Activated CD4-positive, alpha-beta memory T cell treated with anti-CD3 and anti-CD28 coated beads, Interleukin-2, amount 10 ng/mL, durations not matched to agents 7 days and 5 days (primary cell): ENCODE measurements at places on chromosomes 4 and X. TPM values are rescaled to one million over a fixed set of nuclear protein-coding genes. Genes with fewer than 3 reads are reported as not detected.

DNA sequence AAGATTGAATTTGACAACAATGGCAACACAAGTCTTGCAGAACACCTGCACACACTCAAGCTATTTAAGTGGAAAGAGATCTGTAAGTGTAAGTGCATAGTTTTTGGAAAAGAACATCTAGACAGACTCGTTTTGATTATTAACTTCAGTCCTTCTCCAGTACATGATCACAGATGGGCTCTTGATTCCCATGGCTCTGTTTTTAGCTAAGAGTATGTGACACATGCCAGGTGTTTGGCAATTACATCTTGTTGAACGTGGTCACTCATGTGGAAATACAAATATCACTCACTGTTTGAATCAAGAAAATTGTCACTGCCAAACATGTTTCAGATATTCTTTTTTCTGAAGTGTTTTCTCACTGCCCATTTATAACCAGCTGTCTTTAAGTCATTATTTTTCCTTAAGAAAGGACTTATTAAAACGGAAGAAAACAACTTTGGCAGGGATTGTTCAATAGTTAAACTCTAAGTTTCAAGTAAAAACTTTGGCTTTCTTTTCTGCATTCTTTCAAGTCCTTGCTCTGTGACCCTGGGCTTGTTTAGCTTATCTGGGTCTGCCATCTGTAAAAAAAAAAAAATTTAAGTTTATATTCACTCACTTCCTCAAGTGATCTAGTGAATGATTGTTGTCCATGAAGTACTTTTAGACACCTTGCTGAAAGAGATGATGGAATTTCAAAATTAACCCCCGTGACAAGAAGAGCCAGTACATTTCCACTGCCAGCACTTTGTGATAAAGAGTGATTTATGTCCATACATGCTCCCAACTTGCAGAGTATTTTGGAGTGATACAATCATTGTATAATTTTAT is 125.4 kb downstream of the ATXN3L start:
- DNase-seq = no peak

- no peak for DNase-seq
Measured at GRCh38 chr4:77347351-77347966, 190.5 kb downstream of the CCNG2 start.

GRCh38 chr4:155342142-155342541 is 34.6 kb downstream of the MAP9 start:
- no peak for DNase-seq

DNA sequence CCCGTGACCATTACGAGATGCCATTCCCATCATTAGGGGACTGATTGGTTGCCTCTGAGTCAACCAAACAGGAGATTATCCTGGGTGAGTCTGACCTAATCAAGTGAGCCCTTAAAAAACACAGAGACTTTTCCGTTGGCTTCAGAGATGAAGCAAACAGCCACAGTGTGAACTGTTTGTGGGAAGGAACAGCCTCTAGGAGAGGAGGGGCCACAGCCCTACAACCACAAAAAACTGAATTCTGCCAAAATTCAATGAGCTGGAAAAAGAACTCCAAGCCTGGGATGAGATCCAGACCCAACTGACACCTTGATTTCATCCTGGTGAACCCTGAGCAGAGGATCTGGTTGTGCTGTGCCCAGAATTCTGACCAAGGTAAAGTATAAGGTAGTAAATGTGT is 31.3 kb upstream of the TBL1X start:
- DNase-seq = no peak

- DNase-seq = no peak
Measured at GRCh38 chrX:14051416-14051815, 21.7 kb upstream of the GEMIN8 start.

DNA sequence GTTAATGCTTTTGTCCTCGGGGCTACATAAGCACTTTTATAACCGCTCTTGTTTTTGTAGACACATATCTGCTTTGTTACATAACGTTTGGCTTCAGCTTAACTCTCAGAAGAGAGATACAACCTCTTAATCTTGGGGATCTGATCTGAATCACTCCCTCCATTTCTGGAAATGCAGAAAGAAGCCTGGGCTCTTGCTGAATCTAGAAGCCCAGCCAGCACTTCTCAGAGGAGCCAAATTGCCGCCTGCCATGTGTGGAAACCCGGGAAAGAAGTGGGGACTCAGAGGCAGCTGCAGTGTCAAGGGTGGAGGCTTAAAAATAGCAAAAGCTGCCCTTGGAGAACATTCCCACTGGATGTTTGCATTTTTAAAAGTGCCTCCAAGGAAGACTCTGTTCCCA is 69.3 kb upstream of the LDB2 start:
- DNase-seq = no peak

DNA sequence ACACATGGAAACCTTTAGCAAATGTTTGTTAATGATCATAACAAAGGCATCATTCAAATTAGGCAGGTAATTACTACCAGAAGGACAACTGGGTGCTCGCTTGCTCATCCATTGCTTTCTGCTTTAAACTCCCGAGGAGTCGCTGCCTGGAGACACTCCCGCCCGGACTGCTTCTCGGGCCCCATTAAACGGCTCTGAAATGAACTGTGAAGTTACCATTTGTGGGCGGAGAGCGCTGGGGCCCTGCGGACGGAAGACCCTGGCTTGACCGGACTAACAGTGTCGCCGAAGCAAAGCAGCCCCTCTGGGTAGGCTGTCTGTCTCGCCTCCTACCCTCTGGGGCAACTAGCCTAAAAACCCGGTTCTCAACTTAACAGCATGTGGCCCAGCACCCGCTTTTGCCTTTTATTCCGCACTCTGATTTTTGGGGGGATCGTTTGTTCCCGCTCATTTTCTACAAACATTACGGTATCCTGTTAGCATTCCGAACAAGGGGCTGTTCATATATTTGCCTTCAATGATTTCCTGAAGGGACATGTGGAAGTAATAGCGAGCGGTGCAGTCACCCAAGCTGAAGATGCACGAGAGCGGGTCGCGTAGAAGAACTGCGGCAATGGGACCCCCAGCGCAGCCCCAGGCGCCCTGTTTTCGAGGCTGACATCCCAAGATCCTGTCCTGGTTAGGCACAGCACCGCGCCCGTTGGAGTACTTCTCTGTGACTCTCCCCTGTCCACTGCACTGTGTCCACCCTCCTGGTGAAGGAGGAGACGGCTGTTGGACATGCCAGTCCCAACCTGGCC is 1.6 kb upstream of the PDGFRA start:
- DNase-seq = no peak

DNA sequence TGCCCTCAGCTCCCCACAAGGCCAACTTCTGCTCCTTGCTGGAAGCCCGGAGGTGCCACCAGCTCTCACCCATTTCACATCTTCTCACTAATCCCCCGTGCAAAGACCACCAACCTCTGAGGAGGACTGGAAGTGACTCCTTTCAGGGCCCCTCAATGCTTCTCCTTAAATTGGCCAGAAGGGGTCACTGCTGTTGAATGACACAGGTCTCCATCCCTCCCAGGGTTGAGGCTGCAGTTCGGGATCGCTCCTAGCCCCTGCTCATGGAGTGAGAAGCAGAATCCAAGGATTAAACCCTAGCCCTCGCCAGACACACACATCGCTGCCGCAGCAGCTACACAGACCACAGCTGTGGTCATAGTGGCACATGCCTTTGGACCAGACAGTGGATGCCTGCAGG is 279.5 kb upstream of the TAPT1 start:
- no peak for DNase-seq

KCTD8 gene
- total RNA-seq = not detected
